Right ventricle myocardium inferior (tissue), 1 donor: ENCODE measurements at places on chromosomes 4 and X. TPM values are rescaled to one million over a fixed set of nuclear protein-coding genes. Genes with fewer than 3 reads are reported as not detected.

DNA sequence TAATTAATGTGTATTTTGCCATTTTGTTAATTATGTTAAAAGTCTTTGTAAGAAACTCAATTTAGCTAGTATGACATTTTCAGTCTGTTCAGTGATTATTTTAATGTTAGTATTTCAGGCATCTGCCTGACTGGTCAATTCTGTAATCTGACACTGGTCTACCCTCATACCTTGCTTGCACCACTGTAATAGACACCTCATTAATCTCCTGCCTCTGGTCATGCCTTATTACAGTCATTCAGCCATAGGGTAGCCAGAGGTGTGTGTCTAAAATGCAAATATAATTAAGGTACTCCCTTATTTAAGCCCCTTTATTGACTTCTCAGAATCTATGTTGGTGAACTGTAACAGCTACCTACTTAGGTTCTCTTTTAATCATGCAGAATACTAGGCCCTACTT is 861.1 kb upstream of the IGFBP7 start:
- no peak for DNase-seq

AMBN gene
- not detected for total RNA-seq

DNA sequence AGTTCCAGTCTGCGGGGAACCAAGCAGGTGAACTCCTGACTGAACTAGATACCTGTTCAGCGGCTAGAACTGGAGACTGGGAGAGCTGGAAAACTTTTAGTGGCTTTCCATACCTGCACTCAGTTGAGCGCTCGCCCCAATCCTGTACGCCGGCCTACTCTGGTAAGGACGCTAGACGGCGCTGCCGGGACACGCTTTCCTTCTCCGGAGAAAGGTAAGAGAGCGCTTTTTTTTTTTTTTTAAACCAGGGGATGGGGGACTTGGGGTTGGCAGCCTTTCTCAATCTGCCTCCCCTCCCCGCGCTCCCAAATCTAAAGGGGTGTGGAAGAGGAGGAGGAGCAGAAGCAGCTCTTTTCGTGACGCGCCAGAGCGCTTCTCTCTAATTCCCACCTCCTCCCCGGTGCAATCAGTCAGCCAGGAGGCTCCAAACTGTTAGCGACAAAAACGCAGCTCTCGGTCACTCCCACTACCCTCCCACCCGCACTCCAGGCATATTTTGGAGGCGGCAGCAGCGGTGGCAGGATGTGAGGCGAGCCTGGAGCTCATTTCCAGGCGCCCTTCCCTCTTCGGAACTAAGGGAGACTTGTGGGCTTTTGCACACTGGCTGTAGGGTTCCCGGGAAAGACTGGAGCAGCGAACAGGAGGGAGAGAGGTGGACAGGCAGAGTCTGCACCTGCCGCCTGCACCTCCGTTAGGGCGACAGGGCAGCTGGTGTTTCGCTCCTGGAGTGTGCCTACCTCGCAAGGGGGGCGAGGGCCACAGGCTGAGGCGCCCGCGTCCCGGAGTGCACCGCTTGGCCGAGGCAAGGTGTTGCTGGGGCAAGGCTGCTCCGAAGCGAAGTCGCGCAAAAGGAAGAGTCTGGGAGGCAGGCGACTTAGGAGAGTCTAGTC is at the start of gene IL1RAPL2:
Gene IL1RAPL2 (plus strand): TSS at position 409 of the 890 bp plus-strand sequence.
- no peak for DNase-seq

DNA sequence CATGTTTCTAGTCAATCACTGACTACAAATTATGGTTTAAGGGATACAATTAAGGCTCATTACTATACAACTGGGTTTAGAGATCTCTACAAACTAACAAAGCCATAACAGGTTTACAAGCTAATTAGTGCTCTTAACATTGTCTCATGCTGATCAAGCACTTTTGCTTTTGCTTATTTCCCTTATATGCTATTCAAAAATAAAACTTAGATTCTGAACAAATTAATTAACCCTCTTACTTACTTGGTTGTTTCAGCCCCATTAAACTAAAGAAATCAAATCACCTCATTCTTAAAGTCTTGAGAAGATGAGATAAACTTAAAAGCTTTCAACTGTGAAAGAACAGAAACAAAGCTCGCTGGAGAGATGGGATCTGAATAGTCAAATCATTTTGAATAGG is 2024.5 kb upstream of the ADGRL3 start:
- DNase-seq: no peak

IBSP gene
- total RNA-seq: not detected

- DNase-seq: no peak
Observed at GRCh38 chr4:41257906-41258305, 1.2 kb downstream of the UCHL1 start.
